ENCODE measurements at places on chromosomes 11 and 22.

GRCh38 chr22:40400159-40400558 lies 29.8 kb downstream of the SGSM3 start:
- H3K36me3 ChIP-seq = peaks cover 57% of the 10 kb centered on the region
- H3K27me3 ChIP-seq = no peaks in the 10 kb centered on the region
- H3K4me3 ChIP-seq = no peak overlapping the region
- no peaks in the 10 kb centered on the region for H3K4me1 ChIP-seq

GRCh38 chr11:76673176-76674142 lies 2.9 kb upstream of the LRRC32 start:
- ATAC-seq = no peak
- H3K4me3 ChIP-seq = no peak overlapping the region
- no peak overlapping the region for H3K27ac ChIP-seq
- no peaks in the 10 kb centered on the region for H3K36me3 ChIP-seq

GRCh38 chr11:70521475-70522308 lies 123.4 kb downstream of the CTTN start:
- no peaks in the 10 kb centered on the region for H3K4me1 ChIP-seq
- peaks cover 6% of the 10 kb centered on the region for H3K27me3 ChIP-seq
- no peak overlapping the region for H3K27ac ChIP-seq
- no peak for ATAC-seq
- no peaks in the 10 kb centered on the region for H3K36me3 ChIP-seq

- ATAC-seq = no peak
- no peaks in the 10 kb centered on the region for H3K27me3 ChIP-seq
- peaks cover 2% of the 10 kb centered on the region for H3K4me1 ChIP-seq
- H3K4me3 ChIP-seq = no peak overlapping the region
- no peaks in the 10 kb centered on the region for H3K36me3 ChIP-seq
These were observed 60.1 kb downstream of the RAB30 start for GRCh38 chr11:83011333-83012167.

GRCh38 chr11:118106789-118107335 lies 20.1 kb upstream of the SMIM35 start:
- no peak for ATAC-seq
- no peak overlapping the region for H3K4me3 ChIP-seq
- no peaks in the 10 kb centered on the region for H3K36me3 ChIP-seq
- H3K27ac ChIP-seq = no peak overlapping the region
- no peaks in the 10 kb centered on the region for H3K4me1 ChIP-seq

DNA sequence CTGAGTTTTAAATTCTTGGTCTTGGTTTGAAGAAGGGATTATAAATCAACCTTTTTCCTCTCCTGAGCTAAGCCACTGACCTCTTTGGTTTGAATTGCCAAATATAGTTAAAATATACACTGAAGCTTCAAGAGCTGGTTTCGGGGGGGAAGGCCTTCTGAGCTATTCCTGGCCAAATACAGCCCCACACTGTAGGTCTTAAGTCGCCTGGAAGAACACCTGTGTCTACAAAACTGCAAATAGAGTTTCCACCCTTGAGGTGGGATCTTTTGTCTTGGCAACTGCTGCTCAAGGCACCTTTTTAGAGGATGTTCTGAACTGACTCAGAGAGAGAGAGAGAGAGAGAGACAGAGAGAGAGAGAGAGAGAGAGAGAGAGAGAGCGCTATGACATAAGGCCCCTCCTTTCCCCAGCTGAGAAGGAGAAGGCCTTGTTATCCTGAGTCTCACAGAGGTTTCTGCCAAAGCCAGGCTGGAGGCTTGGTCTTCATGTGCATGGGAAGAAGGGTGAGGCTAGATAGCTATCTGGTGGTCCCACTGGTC lies 5.5 kb downstream of the ADM start:
- no peaks in the 10 kb centered on the region for H3K27me3 ChIP-seq
- peak overlapping the region; percentile 92 for H3K27ac ChIP-seq
- H3K4me1 ChIP-seq = peaks cover 2% of the 10 kb centered on the region
- no peak for ATAC-seq
- H3K36me3 ChIP-seq = no peaks in the 10 kb centered on the region
